Progenitor cell of endocrine pancreas (in vitro differentiated cells): ENCODE measurements at places on chromosomes 5 and 9.

- H3K36me3 ChIP-seq, result no peaks in the 10 kb centered on the region
- no peak for DNase-seq
- no peaks in the 10 kb centered on the region for H3K4me1 ChIP-seq
- H3K27ac ChIP-seq, result no peak overlapping the region
- H3K4me3 ChIP-seq, result no peak overlapping the region
Observed at GRCh38 chr5:19902316-19902934, 85.6 kb downstream of the CDH18 start.

- H3K4me1 ChIP-seq, result no peaks in the 10 kb centered on the region
- no peak overlapping the region for H3K27ac ChIP-seq
- peaks cover 4% of the 10 kb centered on the region for H3K27me3 ChIP-seq
- no peaks in the 10 kb centered on the region for H3K36me3 ChIP-seq
- H3K4me3 ChIP-seq, result no peak overlapping the region
Observed at GRCh38 chr5:74028976-74029375, 403.0 kb downstream of the ARHGEF28 start.

GRCh38 chr5:128271859-128272464, 188.4 kb downstream of the SLC12A2 start:
- no peaks in the 10 kb centered on the region for H3K36me3 ChIP-seq
- H3K4me3 ChIP-seq, result no peak overlapping the region
- H3K4me1 ChIP-seq, result no peaks in the 10 kb centered on the region
- peak overlapping the region; percentile 76 for H3K27ac ChIP-seq

- no peak for DNase-seq
- no peaks in the 10 kb centered on the region for H3K27me3 ChIP-seq
- H3K4me3 ChIP-seq, result no peak overlapping the region
- H3K36me3 ChIP-seq, result no peaks in the 10 kb centered on the region
Observed at GRCh38 chr5:66224274-66224673, 80.2 kb downstream of the SREK1 start.

DNA sequence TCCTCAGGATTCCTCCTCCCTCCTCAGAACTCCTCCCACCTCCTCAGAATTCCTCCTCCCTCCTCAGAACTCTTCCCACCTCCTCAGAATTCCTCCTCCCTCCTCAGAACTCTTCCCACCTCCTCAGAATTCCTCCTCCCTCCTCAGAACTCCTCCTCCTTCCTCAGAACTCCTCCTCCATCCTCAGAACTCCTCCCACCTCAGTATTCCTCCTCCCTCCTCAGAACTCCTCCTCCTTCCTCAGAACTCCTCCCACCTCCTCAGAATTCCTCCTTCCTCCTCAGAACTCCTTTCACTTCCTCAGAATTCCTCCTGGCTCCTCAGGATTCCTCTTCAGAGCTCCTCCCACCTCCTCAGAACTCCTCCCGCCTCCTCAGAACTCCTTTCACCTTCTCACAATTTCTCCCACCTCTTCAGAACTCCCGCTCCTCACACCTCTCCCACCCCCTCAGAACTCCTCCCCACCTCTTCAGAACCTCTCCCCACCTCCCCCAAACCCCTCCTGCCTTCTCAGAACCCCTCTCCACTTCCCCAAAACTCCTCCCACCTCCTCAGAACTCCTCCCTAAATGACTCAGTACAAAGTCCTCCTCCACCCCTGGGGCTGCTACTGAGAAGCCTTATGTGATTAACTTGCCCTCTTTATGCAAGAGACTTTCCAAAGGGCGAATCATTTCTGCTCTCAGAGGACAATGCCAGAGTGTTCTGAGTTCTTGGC, 23.2 kb downstream of the SLC46A2 start:
- H3K27me3 ChIP-seq, result no peaks in the 10 kb centered on the region
- DNase-seq, result no peak
- peaks cover 6% of the 10 kb centered on the region for H3K36me3 ChIP-seq
- H3K4me1 ChIP-seq, result peaks cover 21% of the 10 kb centered on the region
- no peak overlapping the region for H3K4me3 ChIP-seq
